NCI-H2227 treated with DMSO at 0.1 percent for 48 hours (cell line): ENCODE measurements at places on chromosomes 13 and 19.
A peak's percentile ranks its signal among the peaks of the same experiment; 100 is the strongest.

GRCh38 chr13:97257800-97258799 is 36.0 kb downstream of the MBNL2 start:
- no peak for DNase-seq

DNA sequence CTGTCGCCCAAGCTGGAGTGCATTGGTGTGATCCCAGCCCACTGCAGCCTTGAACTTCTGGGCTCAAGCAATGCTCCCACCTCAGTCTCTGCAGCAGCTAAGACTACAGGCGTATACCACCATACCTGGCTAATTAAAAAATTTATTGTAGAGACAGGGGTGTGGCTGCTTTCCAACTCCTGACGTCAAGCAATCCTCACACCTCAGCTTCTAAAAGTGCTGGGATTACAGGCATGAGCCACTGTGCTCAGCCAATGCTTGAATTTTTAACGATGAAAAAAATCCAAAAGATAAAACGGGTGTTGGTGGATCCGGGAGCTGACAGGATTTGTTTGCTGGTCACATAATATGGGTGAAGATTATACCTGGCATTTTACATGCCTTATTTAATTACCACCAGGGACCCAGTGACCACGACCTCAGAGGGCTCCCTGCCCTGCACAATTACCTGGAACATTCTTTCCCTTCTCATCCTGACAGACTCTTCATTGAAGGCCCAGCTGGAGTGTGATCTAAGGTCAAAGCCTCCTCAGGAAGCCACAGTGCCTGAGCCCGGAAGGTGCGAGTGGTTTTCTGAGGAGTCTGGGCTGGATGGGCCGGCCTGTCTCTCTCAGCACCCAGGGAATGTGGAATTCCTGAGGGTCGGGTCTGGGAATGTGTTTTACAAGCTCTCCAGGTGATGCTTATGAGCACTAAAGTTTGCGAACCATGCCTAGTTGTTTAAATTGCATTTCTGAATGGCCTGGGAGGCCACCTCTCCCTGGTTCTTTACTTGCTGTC is 193.3 kb downstream of the USP12 start:
- no peak for DNase-seq

- no peak for DNase-seq
These were observed 4.0 kb downstream of the PTBP1 start for GRCh38 chr19:801030-801860.

- no peak for DNase-seq
These were observed 178.3 kb upstream of the MYO16 start for GRCh38 chr13:108451121-108451520.

- DNase-seq = no peak
These were observed 27.9 kb upstream of the NDUFS7 start for GRCh38 chr19:1355568-1356507.

DNA sequence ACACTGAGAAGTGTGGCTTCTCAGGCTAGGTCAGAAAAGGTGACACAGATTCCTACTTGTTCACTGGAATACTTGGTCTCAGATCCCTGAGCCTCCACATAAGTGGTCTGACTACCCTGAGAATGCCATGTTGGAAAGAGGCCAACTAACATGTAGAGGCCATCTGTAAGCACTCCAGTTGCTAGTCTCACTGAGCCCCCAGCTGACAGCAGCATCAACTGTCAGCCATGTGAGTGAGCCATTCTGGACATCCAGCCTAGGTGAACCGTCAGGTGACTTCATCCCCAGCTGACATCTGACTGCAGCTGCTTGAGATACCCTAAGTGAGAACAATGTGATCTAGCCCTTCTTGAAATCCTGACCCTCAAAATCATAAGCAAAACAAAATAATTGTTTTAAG is 18.1 kb upstream of the ARL11 start:
- DNase-seq = peak; percentile 12

GRCh38 chr13:30421093-30422053 is 920 bp upstream of the UBE2L5 start:
- DNase-seq = peak; percentile 33

GRCh38 chr13:95697052-95697680 is 20.2 kb downstream of the DNAJC3 start:
- no peak for DNase-seq

GRCh38 chr19:13195678-13196077 is 45.5 kb downstream of the IER2 start:
- DNase-seq = no peak

- DNase-seq = no peak
These were observed 2.8 kb upstream of the POP4 start for GRCh38 chr19:29603308-29603707.

DNA sequence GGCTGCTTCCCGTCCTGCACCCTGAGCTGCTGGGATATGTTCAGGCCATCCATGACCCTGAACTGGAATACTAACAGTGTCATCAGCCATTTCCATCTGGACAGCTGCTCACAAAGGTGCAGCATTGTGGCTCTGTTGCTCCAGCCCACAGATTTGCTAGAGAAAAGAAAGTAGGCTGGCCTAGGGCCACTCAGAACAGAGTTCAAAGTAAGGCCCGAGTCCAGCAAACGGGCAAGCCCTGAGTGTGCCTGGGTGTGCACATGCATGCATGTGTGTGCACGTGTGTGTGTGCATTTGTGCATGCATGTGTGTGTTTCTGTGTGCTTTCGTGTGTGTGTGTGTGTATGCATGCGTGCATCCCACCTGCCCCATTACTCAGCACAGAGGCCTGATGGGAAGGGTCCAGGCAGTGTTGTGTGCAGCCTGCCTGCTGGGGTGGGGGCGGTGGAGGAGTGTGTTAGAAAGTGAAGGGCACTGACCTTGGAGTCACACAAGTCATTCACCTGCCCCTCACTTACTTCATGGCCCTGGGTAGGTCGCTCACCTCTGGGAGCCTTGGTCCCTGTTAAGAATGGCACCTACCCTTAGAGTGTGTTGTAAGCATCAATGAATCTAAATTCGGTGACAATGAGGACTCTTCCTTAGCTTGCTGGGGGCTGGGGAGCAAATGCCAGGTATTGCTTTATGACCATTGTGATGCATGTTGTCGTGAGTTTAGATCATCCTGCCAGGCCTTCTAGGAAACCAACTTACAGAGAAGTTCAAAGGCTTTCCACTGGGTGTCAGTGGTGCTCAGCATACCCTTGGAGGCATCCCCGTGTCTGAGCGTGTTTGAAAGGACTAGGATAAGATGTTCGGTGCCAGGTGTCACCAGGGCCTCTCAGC is 53.2 kb downstream of the GPR12 start:
- DNase-seq = peak; percentile 54

DNA sequence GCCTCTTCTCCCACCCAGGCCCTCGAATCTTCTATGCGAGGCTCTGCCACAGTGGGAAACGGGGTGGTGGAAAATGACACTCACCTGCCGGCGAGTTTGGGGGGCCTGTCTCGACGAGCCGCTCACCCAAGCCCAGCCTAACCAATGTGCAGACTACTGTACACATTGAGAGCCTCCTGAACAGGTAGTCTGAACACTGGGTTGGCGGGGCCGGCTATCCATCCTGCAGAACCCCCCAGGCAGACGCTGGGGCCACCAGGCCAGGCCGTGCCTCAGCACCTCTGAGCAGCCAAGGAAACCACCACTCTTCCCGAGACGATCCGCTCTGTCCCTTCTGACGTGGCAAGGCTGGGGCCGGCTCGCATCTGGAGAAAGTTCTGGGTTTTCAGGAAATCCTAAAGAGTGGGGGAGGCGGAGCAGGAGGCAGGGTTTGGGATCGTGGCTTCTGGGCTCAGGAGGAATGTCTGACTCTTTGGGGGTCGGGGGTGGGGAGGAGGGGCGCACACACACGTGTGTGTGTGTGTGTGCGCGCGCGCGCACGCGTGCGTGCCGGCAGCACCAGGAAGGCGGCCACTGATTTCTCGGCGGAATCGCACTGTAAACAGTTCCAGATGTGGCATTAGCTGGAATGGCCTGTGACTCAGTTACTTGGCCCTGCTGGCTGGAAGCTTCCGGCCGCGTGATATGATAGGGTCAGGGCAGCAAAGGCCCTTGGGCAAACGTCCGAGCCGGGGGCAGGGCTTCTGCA is 18.5 kb downstream of the TMED1 start:
- no peak for DNase-seq

DNA sequence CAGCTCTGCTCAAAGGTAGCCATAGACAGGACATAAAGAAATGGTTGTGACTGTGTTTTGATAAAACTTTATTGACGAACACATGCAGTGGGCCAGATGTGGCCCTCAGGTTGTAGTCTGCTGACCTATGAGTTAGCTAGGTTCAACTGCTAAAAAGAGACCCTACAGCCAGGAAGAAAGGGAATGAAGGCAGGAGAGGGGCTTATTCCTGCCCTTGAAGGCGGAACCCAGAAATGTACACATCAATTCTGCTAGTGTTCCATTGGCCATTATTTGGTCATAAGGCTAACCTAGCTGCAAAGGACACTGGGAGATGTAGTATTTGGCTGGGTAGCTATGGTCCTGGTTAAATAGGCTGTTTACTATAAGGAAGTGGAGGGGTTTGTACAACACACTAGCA is 18.0 kb downstream of the APBA3 start:
- DNase-seq = no peak

- DNase-seq = no peak
These were observed 73.5 kb downstream of the STK24 start for GRCh38 chr13:98503175-98504028.

DNA sequence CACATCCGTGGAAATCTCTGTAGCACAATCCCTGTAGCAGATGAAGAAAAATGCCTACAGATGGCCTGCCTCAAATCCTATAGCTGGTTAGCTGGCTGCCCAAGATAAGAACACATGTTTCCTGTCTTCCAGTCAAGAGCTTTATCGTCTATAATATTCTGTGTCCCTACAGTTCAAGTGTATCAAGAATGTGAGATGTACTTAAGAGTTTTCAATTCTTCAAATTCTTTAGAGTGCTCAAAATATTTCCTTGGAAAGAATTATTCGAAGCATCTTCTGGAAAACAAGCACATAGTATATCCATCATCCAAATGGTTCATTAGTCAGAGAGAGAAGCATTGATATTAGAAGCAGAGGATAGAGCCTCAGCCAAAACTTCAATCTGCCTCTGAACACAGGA is 239.8 kb downstream of the COG6 start:
- no peak for DNase-seq

- no peak for DNase-seq
These were observed 30.0 kb upstream of the KBTBD7 start for GRCh38 chr13:41224113-41225110.

GRCh38 chr13:101575581-101575980 is 123.1 kb downstream of the ITGBL1 start:
- no peak for DNase-seq

DNA sequence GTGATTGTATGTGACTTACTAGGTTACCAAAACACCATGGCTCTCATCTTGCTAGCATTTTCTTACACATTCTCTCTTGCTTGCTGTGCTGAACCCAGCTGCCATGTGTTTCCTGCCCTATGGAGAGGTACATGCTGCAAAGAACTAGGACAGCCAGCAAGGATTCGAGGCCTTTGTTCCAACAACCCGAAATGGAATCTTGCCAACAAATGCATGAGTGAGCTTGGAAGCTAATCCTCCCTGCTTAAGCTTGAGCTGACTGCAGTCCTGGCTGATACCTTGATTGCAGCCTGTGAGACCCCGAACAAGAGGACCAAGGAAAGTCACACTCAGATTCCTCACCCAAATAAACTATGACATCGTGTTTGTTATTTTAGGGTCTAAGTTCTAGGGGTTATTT is 651.2 kb downstream of the SLITRK6 start:
- DNase-seq = no peak

DNA sequence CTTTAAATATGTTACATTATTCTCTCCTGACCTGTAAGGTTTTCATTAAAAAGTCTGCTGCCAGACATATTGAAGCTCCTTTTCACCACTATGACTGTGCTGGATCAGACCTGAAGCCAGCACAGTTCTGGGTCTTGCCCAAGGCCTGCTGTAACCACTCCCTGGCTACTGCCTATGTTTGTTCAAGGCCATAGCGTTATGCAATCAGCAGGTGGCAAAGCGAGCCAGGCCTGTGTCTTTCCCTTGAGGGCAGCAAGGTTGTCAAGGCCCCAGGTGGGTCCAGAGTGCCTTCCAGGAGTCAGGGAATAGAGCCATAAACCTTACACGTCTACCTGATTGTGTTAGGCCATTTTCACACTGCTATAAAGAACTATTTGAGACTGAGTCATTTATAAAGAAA is 496.8 kb upstream of the PCDH9 start:
- no peak for DNase-seq

GRCh38 chr19:35395382-35396199 is 24.7 kb downstream of the GPR42 start:
- DNase-seq = peak; percentile 85

DNA sequence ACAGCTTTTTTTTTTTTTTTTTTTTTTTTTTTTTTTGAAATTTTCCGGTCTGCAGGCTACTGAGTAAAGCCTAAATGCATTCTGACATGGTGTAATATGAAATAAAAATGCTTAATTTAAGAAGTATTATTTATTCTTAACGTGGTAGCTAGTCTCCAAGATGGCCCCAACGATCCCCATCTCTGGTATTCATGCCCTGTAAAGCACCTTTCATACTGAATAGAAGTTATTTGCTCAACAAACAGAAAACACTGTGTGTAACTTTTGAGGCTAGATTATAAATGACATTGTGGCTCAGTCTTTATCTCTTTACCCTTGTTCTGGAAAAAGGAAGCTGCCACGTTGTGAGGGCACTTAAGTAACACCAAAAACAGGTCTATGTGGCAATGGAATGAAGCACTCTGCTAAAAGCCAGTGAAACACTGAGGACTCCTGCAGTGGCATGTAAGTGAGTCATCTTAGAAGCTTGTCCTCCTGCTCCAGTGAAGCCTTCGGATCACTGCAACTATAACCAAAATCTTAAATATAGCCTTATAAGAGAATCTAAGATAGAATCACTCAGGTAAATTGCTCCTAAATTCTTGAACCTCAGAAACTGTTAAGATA is 128.7 kb downstream of the UGGT2 start:
- no peak for DNase-seq

DNA sequence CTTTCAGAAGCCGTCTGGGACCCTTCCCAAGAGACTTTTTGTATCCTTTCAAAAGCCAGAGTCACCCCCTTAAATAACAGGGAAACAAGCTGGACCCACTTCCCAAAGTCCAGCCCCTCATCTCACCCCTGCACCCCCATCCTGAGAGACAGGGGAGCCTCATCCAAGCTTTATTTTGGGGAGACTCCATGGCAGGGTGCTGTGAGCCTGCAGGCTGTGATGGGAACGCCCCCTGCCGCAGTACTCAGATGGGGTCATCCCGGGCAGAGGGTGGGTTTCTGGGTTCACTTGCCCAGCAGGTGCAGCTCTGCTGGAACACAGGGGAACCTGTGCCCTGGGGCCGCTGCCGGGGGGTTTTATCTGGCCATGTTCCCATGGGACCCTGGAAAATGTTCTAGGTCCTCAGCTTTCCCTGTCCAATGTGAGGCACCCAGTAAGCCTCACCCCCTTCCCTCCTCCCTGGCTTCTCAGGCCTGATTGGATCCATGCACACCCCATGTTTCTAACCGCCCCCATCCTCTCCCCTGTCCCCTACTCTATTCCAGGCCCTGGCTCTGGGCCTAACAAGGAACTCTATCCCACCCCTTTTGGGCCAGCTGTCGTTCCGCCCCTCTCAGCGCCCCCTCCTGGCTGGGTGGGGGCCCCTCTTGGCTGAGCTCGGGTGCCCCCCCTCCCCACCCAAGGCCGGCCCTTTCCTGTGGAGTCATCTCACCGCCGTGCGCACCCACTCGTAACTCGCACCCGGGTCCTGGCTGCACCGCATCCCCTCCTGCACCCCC is 1.0 kb downstream of the HIF3A start:
- DNase-seq = no peak
